DND-41 (cell line): ENCODE measurements at places on chromosomes 7 and 10.

- DNase-seq, result no peak
Observed at GRCh38 chr7:81273601-81274397, 354.9 kb upstream of the SEMA3C start.

- DNase-seq, result no peak
Observed at GRCh38 chr7:18457832-18458231, 37.7 kb upstream of the HDAC9 start.

DNA sequence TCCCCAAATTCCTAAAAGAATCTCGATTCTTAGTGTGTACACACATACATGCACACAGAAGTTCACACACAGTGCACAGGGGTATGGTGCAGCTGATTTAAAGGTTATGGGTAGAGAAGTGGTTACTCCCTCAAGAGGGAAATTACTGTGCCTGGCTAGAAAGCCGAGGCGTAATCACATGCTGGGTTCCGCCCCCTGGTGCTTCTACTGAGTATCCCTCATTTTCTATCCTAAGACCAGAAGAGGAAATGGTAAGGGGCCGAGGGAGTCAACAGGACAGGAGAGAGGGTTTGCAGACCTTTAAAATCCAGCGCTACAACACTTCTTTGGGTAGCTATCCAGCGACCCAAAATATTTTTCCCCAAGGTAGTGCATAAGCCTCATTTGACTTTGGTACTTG, 147.3 kb upstream of the TMEM196 start:
- no peak for DNase-seq

GRCh38 chr7:22666732-22667131, 60.3 kb upstream of the IL6 start:
- no peak for DNase-seq

GRCh38 chr7:116899308-116899707, 36.9 kb downstream of the CAPZA2 start:
- no peak for DNase-seq

DNA sequence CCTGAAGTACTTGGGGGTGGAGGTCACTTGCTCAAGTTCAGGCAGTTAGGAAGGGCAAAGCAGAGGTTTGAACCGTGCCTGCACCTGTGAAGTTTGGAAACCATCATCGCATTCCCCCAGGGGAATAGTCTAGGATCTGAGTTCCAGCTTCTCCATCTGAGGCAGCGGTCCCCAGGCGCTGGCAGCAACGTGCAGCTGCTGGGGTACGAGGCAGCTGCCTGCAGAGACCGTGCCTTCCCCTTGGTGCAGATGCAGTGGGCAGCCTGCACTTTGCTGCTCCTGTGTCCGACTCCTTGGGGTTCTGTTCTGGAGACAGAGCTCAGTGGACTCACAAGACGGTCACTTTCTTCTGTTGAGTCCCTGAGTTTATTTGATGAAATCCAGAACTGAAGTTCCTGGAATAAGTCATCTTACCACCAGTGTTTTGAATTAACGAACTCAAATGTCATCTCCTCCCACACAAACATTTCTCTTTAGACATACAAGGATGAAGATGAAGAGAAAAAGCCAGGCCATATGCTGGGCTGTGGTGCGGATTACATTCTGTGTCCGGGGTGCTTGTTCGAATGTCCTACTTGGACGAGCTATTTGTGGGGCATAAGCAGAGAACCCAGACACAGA, 19.9 kb upstream of the GIMAP8 start:
- DNase-seq, result peak; percentile 19

DNA sequence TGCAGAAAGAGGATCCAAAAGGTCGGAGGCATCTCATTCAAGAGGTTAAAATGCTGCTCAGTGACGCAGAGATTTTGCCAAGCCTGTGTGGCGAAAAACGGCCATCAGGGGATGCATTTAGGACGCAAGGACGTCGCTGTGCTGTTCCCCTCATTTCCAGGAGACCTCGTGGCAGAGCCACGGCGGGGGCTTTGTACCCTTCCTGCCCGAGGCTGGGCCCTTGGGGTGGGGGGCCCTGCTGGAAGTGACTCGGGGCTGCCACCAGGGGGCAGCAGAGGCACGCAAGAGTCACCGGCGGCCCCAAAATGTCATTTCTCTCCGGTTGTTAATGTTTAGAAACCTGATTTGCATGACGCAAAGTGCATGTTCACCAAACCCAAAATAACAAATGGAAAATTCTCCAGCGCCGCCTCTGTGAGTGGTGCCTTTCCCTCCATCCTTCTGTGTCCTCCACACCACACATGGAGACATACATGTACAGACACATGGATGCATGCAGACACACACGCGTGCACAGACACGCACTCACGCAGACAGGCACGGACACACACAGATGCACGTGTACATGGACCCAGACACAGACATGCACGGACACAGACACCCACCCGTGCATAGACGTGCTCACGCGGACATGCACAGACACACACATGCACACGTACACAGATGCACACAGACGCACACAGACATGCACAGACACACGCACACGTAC, 51.0 kb upstream of the NKX6-2 start:
- peak; percentile 46 for DNase-seq

GRCh38 chr10:43679509-43679908, 30.8 kb upstream of the ZNF32 start:
- DNase-seq, result no peak

DNA sequence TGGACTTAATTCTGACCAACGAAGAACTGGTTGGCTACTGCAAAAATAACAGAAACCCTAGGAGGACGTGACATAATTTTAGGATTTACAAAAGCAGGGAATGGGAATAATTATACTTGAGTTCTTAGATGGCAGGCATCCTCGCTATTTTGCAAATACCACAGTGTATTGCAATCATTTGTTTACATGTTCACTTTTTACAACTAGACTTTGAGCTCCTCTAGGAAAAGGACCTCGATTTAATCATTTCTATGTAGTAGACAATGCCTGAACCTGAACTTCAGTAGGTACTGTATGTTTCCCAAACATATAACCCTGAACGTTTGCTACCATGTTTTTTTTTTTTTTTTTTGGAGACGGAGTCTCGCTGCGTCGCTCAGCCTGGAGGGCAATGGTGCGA, 137.7 kb downstream of the CNOT4 start:
- DNase-seq, result no peak

DNA sequence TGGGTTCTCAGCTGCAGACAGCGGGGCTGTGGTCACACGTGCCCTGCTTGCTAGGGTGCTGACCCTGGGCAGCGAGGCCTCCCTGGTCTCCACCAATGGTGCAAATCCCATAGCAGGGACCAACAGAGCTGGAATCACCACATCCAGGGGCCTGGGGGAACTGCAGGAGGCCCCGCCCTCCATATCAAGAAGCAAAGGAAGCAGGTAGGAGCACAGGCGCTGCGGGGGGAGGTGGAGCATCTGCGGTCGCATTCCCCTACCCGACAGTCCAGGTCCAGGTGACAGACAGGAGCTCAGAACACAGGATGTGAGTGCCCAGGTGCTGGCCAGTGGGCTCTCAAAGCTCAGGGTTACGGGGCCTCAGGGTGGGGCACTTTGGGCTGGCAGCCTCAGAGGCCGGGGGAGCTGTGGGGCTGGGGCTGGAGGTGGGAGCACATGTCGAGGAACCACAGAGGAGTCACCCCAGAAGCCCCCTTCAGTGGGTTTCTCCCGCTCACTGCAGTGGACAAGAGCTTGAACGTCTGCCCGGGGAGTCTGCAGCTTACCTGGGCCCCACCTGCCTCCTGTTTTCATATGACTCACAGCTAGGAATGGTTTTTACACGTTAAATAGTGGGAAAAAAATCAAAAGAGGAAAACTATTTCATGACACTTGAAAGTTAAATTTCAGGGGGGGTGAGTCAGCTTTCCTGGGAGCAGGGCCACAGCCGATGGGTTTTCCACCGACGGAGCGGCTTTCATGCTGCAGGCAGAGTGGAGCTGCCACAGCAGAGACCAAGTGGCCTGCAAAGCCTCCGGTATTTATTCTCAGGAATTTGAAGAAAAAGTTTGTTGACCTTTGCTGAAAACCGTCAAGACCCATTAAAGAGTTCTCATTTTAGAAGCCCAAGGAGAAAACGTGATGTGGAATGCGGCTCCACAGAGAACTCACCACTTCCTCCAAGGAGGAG, 148.7 kb upstream of the PPP2R2D start:
- DNase-seq, result no peak

DNA sequence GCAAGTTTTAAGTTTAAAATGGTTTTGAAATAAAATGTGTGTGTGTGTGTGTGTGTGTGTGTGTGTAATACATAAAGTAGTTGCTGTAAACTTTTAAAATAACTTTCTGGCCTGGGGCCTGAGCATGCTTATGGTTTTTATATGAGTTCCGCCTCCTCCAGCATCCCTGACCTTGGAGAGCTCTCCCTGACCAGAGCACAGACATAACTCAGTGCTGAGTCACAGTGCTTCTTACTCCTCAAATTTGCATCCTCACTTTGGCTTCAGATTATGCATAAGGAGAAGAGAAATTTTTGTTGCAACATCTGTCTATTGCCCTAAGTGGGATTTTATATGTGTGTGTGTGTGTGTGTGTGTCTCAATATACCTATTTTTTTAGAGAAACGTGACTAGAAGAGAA, 200.8 kb downstream of the ELMO1 start:
- no peak for DNase-seq

DNA sequence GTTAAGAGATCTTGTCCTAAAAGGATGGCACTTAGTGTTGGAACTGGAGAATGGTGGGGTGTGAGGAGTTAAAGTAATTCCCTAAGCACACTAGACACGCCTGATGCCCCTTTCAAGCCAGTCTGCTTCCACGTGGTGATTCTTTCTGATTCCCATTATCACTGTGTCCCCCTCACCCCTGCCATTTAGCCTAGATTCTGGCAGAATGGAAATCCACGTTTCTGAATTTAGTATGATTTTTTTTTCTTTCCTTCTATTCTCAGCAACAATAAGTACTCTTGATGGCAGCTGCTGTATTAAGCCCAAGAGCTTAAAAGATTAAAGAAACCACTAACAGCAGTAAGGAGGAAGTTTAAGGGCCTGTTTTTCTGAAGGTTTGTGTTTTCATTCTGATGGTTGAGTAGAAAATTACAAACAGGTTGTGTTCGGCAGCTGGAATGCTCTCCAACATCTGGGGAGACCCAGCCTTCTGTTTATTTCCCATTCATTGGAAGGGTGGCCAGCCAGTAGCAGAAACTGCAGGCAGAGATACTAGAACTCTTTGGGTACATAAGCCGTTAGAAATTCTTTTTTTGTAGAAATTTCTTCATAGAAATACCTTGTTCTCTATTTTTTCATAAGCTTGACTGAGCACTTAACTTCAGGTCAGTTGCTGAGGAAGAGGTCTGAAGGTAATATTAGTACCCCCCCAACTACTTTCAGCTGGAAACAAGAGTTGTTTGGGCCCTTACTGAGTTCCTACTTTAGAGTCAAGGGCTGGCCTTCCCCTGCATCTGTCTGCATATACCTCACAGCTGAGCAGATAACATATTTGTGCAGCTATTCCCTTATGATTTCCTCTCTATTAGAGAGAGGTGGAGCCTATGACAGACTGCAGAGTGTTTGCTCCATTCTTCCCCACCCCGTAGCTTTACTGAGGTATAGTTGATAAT, 355.1 kb downstream of the AUTS2 start:
- peak; percentile 53 for DNase-seq

- DNase-seq, result no peak
Observed at GRCh38 chr7:54112567-54112966, 429.6 kb upstream of the VSTM2A start.

GRCh38 chr7:82926477-82926876, 236.2 kb downstream of the PCLO start:
- no peak for DNase-seq

GRCh38 chr10:71880425-71881306, 29.6 kb upstream of the PSAP start:
- peak; percentile 64 for DNase-seq

DNA sequence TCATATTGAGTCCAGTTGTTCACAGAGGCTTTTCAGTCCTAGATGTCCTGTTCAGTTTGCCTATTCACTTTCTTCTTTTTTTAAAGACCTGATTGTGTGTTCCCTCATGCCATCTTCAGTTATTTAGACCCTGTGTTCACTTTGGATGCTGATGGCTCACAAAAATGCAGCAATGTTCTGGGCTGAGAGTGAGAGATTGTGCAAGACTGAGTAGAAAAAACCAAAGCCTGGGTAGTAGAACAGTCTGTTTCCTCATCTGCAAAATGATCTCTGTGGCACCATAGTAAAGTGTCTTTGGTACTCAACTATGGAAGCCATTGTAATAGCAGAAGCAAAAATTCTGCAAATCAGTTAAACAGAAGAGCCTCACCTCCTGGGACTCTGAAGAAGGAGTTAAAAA, 43.2 kb downstream of the AKR1B1 start:
- DNase-seq, result no peak

DNA sequence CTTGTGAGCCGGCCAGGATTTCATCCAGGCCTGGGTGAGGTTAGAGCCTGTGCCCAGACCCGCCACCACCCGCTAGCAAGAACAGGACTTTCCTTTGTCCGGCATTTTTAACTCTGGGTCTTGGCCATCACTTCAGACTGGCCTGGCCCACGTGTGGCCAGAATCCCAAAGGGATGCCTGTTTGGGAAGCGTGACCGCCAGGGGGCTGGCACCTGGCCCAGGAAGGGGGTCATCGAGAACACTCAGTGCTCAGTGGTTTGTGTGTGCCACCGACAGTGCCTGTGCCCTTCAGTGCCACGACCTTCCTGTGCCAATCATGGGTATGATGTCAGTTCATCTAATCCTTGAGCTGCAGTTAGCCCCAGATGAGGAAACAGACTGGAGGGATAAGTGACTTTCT, 85.0 kb downstream of the ZMIZ1 start:
- DNase-seq, result no peak

DNA sequence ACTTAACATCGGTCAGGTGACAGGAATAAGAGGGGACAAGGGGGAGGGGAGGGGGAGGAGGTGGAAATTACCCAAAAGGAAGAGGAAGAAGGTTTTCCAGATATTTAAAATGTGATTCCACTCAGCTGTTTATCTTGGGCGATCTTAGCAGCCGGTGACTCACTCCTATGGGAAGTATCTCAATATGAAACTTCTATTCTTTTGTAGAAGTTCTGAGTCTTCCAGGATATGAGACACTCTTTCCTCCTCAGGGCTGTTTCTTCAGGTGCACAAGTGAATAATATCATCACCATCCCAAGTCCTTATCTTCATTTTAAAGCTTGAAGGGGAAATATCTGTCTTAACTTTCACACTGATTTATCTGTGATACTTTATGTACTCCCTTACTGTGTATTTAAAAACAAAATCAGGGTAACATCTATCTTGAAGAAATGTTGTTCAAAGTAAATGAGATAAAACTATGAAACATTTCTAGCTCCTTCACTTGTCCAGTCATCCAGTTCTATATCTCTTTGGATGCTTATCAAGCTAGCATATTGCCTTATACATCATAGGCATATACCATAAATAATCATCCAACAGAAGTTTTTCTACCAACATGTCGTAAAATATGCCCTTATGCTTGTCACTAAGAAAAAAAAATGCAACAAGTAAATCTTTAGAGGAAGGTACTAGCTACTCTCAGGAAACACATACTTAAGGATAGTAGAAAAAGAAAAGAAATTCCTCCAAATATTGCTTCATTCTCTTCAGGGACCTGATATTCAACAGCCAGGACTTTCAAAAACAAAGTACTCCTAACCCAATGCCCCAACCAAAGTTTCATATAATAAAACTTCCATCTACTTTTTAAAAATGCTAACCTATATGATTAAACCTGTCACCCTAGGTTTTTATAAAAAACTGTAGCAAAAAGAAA, 13.7 kb downstream of the DOCK4 start:
- DNase-seq, result no peak

- no peak for DNase-seq
Observed at GRCh38 chr7:102047-102711, 90.2 kb upstream of the FAM20C start.
